ENCODE measurements at places on chromosomes 6 and 20. TPM values are rescaled to one million over a fixed set of nuclear protein-coding genes. Genes with fewer than 3 reads are reported as not detected.

DNA sequence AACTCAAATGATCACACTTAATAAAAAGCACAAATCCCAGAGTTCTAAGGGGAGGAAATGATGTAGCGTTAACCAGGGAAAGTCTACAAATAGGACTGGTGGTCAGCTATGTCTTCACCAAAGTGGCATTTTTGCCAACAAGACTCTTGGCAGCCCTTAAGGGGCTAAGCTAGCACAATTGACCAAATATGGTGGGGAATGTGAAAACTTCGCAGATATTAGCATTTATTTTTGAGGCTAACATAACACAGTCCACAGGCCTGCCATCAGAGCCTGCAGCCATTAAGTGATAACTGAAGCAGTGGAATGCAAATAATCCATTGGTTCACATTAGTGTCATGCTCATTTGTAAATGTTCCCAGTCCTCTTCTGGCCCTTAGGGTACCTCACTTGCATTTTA, 274.6 kb downstream of the FOXC1 start:
- no peak overlapping the region for H3K27ac ChIP-seq
- H3K27me3 ChIP-seq, result no peaks in the 10 kb centered on the region
- H3K4me1 ChIP-seq, result no peaks in the 10 kb centered on the region
- H3K4me3 ChIP-seq, result no peak overlapping the region

DNA sequence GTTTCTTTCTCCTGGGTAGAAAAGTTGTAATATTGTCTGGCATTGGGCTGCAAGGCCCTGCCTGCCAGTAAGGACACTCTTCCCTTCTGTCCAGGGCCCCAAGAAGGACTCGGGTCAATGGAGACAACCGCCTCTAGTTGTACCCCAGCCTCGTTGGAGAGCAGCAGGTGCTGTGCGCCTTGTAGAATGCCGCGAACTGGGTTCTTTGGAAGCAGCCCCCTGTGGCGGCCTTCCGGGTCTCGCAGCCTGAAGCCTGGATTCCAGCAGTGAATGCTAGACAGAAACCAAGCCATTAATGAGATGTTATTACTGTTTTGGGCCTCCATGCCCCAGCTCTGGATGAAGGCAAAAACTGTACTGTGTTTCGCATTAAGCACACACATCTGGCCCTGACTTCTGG, 37.0 kb downstream of the PLCG1 start:
- DNase-seq, result no peak
- H3K4me1 ChIP-seq, result peaks cover 47% of the 10 kb centered on the region
- no peaks in the 10 kb centered on the region for H3K27me3 ChIP-seq
- no peak overlapping the region for H3K4me3 ChIP-seq

DNA sequence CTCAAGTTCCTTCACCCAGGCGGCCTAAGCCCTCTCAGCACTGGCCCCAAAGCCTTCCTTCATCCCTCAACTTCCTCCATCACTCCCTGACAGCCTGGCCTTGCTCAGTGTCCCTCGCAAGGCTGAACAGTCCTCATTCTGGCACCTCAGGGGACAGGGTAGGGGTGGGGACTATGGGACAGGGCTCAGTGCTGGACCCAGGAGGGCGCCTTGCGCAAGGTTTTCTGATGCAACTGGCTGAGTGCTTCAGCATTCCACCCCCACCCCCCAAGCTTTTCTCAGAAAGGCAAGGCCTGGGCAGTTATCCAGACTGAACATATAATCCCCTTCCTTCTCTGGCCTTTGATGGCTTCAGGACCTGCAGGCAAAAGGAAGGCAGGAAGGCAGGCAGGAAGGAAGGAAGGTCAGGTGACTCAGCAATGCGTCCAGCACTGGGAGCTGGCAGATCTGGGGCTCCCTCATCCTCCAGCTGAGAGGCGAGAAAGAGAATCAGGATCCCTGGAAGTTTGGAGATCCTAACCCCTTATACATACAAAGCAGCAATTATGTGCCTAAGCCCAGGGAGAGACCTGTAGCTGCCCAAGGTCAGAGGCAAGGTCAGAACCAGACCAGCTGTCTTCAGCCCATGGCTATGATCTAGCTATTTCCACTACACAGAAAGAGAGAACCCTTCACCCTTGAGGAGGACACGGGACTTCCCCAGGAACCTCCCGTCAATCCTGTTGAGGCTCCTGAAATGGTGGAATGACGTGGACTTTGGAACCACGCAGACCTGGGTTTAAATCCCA, 8.6 kb upstream of the TRIB3 start:
- DNase-seq, result no peak
- H3K4me3 ChIP-seq, result no peak overlapping the region
- no peaks in the 10 kb centered on the region for H3K36me3 ChIP-seq
- peaks cover 3% of the 10 kb centered on the region for H3K27me3 ChIP-seq
- H3K27ac ChIP-seq, result peak overlapping the region; percentile 66

- H3K27ac ChIP-seq, result no peak overlapping the region
- no peaks in the 10 kb centered on the region for H3K36me3 ChIP-seq
- peaks cover 53% of the 10 kb centered on the region for H3K27me3 ChIP-seq
- no peak overlapping the region for H3K4me3 ChIP-seq
- H3K4me1 ChIP-seq, result no peaks in the 10 kb centered on the region
Observed at GRCh38 chr6:32290886-32291450, 67.1 kb upstream of the NOTCH4 start.

- no peak for DNase-seq
- no peaks in the 10 kb centered on the region for H3K36me3 ChIP-seq
- H3K27ac ChIP-seq, result no peak overlapping the region
- H3K27me3 ChIP-seq, result no peaks in the 10 kb centered on the region
- no peak overlapping the region for H3K4me3 ChIP-seq
Observed at GRCh38 chr6:113352831-113353230, 504.3 kb upstream of the MARCKS start.

DNA sequence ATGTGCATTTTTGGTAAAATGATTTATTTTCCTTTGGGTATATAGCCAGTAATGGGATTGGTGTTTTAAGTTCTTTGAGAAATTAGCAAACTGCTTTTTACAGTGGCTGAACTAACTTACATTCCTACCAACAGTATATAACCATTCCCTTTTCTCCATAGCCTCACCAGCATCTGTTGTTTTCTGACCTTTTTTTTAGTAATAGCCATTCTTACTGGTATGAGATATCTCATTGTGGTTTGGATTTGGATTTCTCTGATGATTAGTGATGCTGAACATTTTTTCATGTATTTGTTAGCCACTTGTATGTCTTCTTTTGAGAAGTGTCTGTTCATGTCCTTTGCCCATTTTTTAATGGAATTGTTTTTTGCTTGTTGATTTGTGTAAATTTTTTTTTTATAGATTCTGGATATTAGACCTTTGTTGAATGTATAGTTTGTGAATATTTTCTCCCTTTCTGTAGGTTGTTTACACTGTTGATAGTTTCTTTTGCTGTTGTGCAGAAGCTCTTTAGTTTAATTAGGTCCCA, 42.3 kb downstream of the STK4 start:
- peaks cover 62% of the 10 kb centered on the region for H3K36me3 ChIP-seq
- no peak overlapping the region for H3K4me3 ChIP-seq
- H3K4me1 ChIP-seq, result peaks cover 16% of the 10 kb centered on the region
- no peak for DNase-seq

DNA sequence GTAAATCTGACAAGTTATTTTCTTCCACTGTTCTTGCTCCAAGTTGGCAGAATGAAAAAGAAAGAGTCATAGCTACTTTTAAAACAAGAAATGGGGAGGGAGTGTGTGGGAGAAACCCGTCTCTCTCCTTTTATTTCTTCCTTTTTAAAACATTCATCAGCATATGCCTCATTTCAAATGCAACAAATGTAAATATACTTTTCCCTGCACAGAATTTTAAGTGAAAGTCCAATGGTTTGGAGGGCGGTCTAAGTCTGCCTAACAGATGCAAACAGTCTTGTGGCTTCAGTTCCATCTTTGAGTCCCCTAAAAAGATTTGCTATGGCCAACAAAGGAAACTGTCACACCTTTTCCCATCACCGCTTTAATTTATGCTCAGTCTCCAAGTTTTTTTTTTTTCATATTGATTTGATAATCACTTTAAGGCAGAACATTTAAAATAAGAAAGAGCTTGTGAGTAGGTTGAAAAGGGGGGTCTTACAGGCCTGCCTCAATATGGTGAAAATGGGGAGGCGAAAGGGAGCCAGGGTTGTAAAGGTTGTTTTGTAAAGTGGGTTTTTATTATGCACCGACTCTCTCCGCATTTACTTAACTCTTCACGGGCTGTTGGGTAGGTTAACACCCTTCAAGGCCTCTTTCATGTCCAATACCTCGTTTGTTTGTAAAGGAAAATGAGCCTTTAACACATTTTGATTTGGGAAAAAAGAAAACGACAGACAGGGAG, 4.6 kb downstream of the TFAP2D start:
- no peak overlapping the region for H3K4me3 ChIP-seq
- peaks cover 54% of the 10 kb centered on the region for H3K27me3 ChIP-seq
- H3K27ac ChIP-seq, result no peak overlapping the region
- no peak for DNase-seq

- no peak overlapping the region for H3K4me3 ChIP-seq
- DNase-seq, result no peak
- no peaks in the 10 kb centered on the region for H3K36me3 ChIP-seq
Observed at GRCh38 chr6:20024978-20025377, 187.3 kb downstream of the MBOAT1 start.

The ULBP2 gene
- total RNA-seq, result 0.40 TPM

GRCh38 chr6:35078226-35078850, 62.8 kb downstream of the TCP11 start:
- no peaks in the 10 kb centered on the region for H3K27me3 ChIP-seq
- no peak overlapping the region for H3K27ac ChIP-seq
- peaks cover 2% of the 10 kb centered on the region for H3K4me1 ChIP-seq

GRCh38 chr6:167487749-167488664, 163.1 kb downstream of the TTLL2 start:
- no peaks in the 10 kb centered on the region for H3K27me3 ChIP-seq
- no peak for DNase-seq
- H3K4me3 ChIP-seq, result no peak overlapping the region
- H3K4me1 ChIP-seq, result no peaks in the 10 kb centered on the region
- no peaks in the 10 kb centered on the region for H3K36me3 ChIP-seq

DNA sequence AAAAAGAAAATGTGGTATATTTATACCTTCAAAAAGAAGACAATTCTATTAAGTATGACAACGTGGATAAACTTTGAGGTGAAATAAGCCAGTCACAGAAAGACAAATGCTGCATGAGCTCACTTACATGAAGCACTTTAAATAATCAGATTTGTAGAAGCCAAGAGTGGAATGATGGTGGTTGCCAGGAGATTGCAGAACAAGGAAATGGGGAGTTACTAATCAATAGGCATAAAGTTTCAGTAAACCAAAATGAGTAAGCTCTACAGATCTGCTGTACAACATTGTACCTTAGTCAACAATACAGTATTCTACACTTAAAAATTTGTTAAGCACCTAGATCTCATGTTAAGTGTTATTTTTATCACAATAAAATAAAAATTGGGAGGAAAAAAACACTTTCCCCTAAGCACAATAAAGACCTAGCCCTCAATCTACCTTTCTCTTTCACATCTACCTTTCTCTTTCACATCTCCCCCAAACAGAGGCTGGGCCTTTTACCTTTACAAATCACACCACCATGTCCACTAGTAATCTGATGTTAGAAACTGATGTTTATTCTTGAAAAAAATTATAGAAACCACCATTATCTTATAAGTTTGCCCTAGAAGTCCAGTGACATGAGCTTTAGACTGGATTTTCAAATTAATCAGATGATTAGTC, 73.9 kb downstream of the PKIB start:
- no peak overlapping the region for H3K4me3 ChIP-seq
- H3K27me3 ChIP-seq, result no peaks in the 10 kb centered on the region
- H3K27ac ChIP-seq, result no peak overlapping the region
- no peak for DNase-seq
- no peaks in the 10 kb centered on the region for H3K36me3 ChIP-seq

The NCOA5 gene
- 30.9 TPM for total RNA-seq

The FOXS1 gene
- not detected for total RNA-seq

- peaks cover 31% of the 10 kb centered on the region for H3K27me3 ChIP-seq
- H3K4me1 ChIP-seq, result no peaks in the 10 kb centered on the region
- no peak overlapping the region for H3K4me3 ChIP-seq
- H3K27ac ChIP-seq, result no peak overlapping the region
Observed at GRCh38 chr6:96861588-96861987, 24.3 kb upstream of the GPR63 start.

The AFG1L gene
- total RNA-seq, result 7.5 TPM

The CD93 gene
- 0.82 TPM for total RNA-seq

GRCh38 chr6:148379481-148379880, 36.8 kb downstream of the SASH1 start:
- H3K36me3 ChIP-seq, result no peaks in the 10 kb centered on the region
- DNase-seq, result no peak
- H3K4me3 ChIP-seq, result no peak overlapping the region
- H3K4me1 ChIP-seq, result no peaks in the 10 kb centered on the region

DNA sequence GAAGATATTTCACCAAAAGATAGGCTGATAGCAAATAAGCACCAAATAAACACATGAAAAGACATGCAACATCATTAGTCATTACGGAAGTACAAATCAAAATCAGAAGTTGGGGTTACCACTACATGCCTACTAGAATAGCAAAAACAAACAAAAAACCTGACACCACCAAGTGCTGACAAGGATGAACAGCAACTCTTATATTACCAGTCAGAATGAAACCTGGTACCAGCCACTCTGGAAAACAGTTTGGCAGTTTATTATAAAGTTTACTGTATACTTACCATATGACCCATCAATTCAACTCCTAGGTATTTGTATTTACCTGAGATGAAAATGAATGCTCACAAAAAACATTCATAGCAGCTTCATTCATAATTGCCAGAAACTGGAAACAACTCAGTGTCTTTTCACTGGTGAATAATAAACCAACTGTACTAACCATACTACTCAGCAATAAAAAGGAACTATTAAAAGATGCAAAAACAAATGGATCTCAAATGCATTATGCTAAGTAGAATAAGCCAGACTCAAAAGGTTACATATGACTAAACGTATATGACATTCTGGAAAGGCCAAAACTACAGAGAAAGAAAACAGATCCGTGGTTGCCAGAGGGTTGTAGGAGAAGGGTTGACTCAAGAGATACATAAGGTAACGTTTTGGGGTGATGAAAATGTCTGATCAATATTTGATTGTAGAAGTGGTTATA, 33.0 kb downstream of the NUP153 start:
- H3K4me3 ChIP-seq, result no peak overlapping the region
- no peak for DNase-seq
- peaks cover 20% of the 10 kb centered on the region for H3K4me1 ChIP-seq

GRCh38 chr6:82178077-82178758, 69.3 kb downstream of the IBTK start:
- H3K4me3 ChIP-seq, result no peak overlapping the region
- no peak for DNase-seq
- no peaks in the 10 kb centered on the region for H3K4me1 ChIP-seq
- H3K36me3 ChIP-seq, result peaks cover 34% of the 10 kb centered on the region
- H3K27me3 ChIP-seq, result no peaks in the 10 kb centered on the region
- no peak overlapping the region for H3K27ac ChIP-seq

DNA sequence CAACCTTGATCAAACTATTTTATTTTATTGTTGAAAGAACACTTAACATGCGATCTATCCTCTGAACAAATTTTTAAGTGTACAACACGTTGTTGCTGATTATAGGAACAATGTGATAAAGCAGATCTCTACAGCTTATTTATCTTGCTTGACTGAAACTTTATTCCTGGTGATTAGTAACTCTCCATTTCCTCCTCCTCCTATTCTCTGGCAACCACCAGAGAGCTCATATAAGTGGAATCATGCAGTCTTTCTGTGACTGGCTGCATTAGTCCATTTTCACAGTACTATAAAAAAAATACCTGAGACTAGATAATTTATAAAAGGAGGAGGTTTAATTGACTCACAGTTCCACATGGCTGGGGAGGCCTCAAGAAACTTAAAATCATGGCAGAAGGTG, 218.1 kb downstream of the LRFN2 start:
- no peak overlapping the region for H3K4me3 ChIP-seq
- no peak for DNase-seq
- peaks cover 2% of the 10 kb centered on the region for H3K27me3 ChIP-seq
- peaks cover 41% of the 10 kb centered on the region for H3K4me1 ChIP-seq

- H3K4me1 ChIP-seq, result no peaks in the 10 kb centered on the region
- peak; percentile 35 for DNase-seq
- no peaks in the 10 kb centered on the region for H3K36me3 ChIP-seq
- peaks cover 41% of the 10 kb centered on the region for H3K27me3 ChIP-seq
- no peak overlapping the region for H3K4me3 ChIP-seq
Observed at GRCh38 chr6:38997128-38997761, 51.3 kb upstream of the GLP1R start.
